Stimulated activated CD4-positive, alpha-beta T cell treated with anti-CD3 and anti-CD28 coated beads, Interleukin-1b, Interleukin-23, amount 100 ng/mL, for 24 hours (primary cell): ENCODE measurements at places on chromosomes 11 and 22.

DNA sequence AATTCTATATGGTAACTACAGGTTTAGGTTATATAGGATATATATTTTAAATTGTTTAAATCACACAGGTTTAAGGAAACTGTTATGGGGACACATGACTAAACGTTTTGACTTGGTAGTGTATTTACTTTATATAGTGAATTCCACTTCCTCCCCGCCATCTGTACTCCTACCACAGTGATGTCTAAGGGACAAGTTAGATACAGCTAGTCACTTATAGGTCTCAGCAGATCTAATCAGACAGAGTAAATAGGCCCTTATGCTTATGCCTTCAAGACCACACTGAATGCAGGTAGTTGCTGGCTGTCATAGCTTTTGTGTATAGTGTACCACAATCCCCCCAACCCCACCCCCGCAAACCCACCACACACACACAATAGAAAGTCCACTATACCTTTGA, 8.2 kb downstream of the SESN3 start:
- no peak for DNase-seq

GRCh38 chr11:35065566-35065965, 73.4 kb upstream of the CD44 start:
- no peak for DNase-seq

DNA sequence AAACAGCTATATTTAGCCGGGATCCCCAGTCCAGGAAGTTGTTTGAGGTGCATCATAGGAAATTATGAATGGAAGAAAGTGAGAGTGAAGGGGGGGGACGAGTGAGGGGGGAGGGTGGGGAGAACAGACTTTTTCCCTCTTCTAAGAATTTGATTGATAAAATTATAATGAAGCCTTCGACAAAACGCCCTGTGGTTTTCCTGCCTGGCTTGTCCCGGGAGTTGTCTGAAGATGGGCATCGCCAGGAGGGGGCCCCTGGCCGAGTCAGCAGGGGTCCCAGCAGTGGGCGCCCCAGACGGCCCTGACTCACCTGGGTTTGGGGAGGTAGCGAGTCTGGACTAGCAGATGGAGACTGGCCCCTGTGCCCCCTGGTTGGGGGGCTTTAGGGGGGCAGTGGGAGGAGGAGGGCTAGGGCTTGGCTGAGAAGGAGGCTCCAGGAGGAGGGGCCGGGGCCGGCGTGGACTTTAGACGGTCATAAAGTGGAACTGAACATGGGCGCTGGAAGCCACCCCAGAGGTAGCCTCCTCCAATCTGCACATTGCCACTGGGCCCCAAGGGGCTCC, 336 bp upstream of the LIF start:
- no peak for DNase-seq

- no peak for DNase-seq
Measured at GRCh38 chr11:44568331-44568657, 2.8 kb downstream of the CD82 start.

- DNase-seq: no peak
Measured at GRCh38 chr11:35089666-35090065, 49.3 kb upstream of the CD44 start.

- DNase-seq: no peak
Measured at GRCh38 chr22:33873186-33873585, 47.1 kb downstream of the LARGE1 start.

- no peak for DNase-seq
Measured at GRCh38 chr11:104912102-104912501, 13.8 kb upstream of the CASP12 start.

DNA sequence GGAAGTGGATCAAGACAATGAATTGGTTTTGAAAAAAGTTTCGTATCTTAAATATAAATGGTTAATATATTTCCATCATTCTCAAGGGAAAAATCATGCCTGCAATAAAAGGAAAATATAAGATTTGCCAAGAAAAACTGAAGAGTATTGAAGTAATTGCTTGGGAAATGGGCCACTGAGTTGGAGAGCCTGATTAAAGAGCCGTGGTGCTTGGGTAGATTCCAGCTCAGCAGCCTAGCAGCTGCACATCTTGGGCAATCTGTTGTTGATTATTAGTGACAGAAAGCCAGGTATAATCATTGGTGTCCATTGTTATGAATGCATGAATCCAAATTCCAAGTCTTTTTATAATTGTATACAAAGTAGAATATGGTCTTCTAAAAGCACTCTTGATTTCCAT, 800.9 kb upstream of the CHORDC1 start:
- DNase-seq: no peak

GRCh38 chr22:33357981-33358399, 299.8 kb upstream of the SYN3 start:
- no peak for DNase-seq

- no peak for DNase-seq
Measured at GRCh38 chr11:73762732-73763131, 1.9 kb upstream of the RAB6A start.

DNA sequence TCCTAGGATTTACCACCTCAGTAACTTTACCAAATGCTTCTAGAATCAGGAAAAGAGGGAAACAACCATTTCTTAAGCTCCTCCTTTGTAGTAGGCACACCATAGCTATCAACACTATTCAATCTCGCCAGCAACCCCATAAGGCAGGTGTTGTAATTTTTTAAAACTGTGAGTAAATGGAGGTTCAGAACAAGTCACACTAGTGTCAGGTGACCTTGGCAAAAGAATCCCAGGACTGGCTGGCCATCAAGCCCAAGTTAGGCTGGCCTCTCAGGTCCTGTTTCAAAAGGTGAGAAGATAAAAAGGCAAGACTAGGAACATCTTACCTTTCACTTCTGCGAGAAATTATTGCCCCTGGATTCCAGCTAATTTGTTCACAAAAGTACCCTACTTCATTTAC, 713 bp downstream of the TOP3B start:
- DNase-seq: no peak

DNA sequence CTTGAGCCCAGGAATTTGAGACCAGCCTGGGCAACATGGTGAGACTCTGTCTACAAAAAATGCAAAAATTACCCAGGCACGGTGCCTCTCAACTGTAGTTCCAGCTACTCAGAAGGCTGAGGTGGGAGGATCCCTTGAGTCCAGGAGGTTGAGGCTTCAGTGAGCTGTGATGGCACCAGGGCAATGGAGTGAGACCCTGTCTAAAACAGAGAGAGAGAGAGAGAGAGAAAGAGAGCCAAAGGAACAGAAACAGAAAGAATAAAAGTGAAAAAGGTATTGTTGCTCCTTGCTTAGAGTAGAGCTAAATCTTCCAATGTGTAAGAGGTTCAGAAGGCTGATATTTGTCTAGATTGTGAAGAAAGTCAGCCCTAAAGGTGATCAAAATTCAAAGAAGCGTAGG, 8.9 kb upstream of the ETS1 start:
- DNase-seq: no peak

- DNase-seq: peak; percentile 67
Measured at GRCh38 chr11:61567286-61568061, 13.4 kb downstream of the SYT7 start.

GRCh38 chr11:119496469-119496868, 73.5 kb upstream of the THY1 start:
- DNase-seq: no peak

DNA sequence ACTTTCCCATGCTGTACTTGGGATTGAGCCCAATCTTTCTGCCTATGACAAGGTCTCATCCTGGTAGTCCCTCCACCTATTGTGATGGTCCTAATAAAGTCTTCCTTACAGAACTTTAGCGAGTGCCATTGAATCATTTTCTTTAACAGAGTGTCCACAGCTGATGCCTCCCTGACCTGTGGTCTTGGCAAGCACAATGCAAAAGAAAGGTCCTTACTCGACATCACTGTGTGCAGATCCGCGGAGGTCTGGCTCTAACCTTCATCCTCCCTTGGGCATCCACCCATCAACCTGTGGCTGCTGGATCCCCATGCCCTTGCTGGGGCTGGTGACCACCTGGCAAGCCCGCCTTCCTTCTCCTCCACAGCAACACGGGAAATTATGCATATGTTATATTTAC, 1203.9 kb downstream of the TBC1D22A start:
- no peak for DNase-seq

DNA sequence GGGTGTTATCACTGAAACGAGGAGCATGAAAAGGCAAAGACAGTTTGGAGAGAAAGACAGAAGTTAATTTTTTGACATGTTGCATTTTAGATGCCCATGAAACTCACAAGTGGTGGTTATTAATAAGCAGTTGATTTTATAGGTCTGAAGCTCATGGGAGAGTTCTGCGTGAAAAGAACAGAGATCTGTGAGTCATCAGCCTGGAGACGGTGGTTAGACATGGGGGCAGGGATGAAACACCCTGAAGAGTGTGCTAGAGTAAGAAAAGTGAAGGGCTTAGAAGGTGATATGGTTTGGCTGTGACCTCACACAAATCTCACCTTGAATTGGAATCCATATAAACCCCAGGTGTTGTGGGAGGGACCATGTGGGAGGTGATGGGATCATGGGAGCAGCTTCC, 289.1 kb upstream of the ISX start:
- no peak for DNase-seq

DNA sequence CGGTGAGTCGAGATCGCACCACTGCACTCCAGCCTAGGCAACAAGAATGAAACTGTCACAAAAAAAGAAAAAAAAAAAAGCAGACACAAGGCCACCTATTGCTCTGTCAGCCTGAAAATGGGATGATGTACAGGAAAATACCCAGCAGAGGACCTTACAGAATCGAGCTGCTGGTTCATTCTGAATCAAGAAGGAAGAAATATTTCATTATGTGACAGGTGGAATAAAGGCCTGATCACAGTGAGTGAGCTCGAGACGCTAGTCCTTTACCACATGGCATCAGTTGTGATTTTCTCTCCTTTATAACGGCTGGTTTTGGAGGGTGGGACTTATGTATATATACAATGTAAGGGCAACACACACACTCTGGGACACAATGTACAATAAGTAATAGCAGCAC, 340.0 kb downstream of the LARGE1 start:
- DNase-seq: no peak

GRCh38 chr22:29907753-29908515, 25.0 kb downstream of the MTMR3 start:
- DNase-seq: no peak

- no peak for DNase-seq
Measured at GRCh38 chr11:61887839-61888494, 3.4 kb downstream of the FADS3 start.

GRCh38 chr22:17751596-17751995, 22.7 kb downstream of the BID start:
- DNase-seq: no peak

- no peak for DNase-seq
Measured at GRCh38 chr22:23553924-23554870, 25.9 kb downstream of the IGLL1 start.

DNA sequence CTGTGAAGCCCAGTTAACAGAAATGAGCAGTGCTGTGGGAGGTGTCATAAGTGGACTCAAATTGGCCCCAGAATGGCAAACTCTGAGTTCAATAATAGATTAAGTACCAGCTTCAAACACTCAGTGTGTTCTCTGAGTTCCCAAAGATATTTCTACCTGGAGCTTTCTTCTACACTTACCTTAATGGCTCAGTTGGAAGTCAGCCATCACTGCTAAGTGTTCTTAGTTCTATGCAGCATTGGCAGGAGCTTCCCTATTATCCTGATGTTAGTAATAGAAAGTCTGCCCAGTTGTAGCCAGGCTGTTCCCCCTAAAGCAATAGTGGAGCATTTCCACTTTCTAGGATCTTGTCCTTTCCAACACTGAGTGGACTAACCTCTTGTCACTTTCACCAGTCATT, 9.7 kb upstream of the PIK3IP1 start:
- no peak for DNase-seq

DNA sequence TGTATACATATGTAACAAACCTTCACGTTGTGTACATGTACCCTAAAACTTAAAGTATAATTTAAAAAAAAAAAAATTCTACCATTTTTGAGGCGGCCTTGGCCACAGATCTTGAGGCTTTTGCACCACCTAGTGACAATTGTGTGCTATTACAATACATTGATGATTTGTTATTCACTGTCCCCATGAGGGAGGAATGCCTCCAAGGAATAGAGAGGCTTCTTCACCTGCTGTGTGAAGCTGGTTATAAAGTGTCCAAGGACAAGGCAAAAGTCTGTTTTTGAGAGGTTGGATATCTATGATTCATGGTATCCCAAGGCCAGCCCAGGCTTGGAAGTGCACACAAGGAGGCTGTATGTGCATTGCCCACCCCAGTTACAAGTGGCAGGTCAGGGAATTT, 30.7 kb downstream of the SLC22A25 start:
- DNase-seq: no peak

DNA sequence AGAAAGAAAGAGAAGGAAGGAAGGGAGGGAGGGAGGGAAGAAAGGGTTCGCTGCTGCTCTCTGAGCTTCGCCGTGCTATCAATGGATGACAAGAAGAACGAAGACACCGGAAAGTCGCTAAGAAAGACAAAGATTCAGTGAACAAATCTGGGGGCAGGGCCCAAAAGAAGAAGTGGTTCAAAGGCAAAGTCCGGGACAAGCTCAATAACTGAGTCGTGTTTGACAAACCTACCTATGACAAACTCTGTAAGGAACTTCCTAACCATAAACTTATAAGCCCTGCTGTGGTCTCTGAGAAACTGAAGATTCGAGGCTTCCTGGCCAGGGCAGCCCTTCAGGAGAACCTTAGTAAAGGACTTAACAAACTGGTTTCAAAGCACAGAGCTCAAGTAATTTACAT, 2.9 kb upstream of the TTLL1 start:
- DNase-seq: no peak

GRCh38 chr11:20360650-20361049, 2.9 kb upstream of the HTATIP2 start:
- DNase-seq: no peak
